ENCODE measurements at places on chromosomes 2 and 18.

- no peak for DNase-seq
Measured at GRCh38 chr2:190882411-190882766, 1.8 kb downstream of the GLS start.

GRCh38 chr2:230828272-230828961 lies 36.3 kb upstream of the ITM2C start:
- no peak for DNase-seq

DNA sequence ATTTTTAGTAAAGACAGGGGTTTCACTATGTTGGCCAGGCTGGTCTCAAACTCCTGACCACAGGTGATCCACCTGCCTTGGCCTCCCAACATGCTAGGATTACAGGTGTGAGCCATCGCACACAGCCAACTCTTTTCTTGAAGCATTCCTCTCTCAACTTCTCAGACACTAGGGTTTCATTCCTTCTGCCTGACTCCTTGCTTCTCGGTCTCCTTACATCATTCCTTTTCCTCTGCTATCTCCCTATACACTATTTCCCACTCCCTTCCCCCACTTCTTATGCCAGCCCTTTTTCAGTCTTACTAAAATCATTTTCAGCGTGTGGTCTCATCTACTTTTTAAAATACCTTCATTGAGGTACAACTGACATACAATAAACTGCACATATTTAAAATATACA lies 6.1 kb downstream of the SOS1 start:
- DNase-seq: no peak

DNA sequence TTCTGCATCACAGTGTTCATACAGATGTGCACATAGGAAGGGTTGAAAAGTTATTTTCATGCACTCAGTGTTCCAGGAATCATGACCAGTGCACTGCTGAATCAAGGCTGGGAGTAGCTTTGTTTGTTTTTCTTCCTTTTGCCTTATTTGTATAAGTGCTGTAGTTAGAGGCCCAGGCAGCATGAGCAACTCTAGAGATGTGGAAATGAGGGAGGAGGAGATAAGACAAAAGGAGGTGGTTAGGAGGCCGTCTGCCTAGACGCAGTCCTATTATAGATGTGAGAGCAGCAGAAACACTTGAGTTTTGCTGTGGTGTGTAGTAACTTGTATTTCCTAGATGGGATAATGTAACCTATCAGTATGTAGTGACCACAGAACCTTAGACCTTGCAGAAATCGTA lies 264.3 kb upstream of the RASGRP3 start:
- no peak for DNase-seq

DNA sequence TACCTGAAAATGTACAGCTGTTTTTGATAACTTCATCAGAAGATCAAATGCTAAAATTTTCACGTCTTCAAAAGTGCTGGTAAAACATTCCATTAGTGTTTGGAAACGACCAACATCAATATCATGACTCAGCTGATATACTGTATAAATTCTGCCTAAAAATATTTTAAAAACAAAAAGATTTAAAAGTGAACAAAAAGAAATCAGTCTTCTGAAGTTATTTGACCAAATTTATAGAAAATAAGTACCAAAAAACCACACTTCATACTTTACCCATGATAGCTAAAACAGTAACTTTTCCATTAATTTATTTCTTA lies 35.6 kb downstream of the THADA start:
- no peak for DNase-seq

- DNase-seq: peak; percentile 90
Measured at GRCh38 chr2:125471963-125472362, 1184.0 kb upstream of the GYPC start.

GRCh38 chr2:64779117-64779690 lies 125.5 kb upstream of the SERTAD2 start:
- DNase-seq: no peak

- no peak for DNase-seq
Measured at GRCh38 chr2:191465766-191466420, 212.0 kb upstream of the NABP1 start.

DNA sequence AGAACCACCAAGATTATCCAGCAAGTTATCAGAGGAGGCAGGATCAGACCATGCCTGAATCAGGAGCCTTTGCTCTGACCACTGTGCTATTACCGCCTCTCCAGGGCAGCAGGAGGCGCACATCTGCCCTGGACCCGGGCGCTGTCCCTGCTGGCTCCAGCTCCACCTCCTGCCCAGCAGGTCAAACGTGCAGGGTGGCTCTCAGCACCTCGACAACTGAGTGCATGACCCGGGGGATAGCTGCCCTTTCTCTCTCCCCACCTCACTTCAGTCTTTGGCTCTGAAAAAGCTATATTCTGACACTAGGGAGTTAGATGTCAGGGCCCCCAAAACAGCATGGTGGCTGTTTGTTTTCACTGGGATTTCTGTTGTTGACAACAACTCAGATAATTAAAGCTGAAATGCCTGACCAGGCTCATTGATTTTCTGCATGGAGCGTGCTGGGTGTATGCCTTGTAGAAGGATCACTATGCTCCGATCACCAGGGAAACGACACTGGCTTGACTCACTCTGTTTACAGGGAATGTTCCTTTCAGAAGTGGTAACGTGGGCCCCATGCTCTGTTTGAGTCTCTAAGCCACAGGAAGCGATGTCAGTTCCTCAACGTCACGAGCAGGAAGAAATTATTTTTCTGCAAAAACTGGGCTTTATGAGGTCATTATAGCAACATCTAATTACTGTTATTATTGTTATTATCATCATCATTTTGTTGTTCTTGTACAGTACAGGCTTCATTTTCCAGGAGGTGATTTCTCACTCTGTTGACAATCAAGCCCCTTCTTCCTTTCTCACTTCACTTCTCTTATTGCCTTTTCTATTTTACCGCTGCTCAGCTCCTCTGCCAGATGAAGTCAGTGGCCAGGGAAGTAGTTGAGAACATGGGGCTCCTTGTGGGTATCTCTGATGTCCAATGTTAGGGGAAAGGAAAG lies 125.6 kb downstream of the PLB1 start:
- DNase-seq: peak; percentile 89

DNA sequence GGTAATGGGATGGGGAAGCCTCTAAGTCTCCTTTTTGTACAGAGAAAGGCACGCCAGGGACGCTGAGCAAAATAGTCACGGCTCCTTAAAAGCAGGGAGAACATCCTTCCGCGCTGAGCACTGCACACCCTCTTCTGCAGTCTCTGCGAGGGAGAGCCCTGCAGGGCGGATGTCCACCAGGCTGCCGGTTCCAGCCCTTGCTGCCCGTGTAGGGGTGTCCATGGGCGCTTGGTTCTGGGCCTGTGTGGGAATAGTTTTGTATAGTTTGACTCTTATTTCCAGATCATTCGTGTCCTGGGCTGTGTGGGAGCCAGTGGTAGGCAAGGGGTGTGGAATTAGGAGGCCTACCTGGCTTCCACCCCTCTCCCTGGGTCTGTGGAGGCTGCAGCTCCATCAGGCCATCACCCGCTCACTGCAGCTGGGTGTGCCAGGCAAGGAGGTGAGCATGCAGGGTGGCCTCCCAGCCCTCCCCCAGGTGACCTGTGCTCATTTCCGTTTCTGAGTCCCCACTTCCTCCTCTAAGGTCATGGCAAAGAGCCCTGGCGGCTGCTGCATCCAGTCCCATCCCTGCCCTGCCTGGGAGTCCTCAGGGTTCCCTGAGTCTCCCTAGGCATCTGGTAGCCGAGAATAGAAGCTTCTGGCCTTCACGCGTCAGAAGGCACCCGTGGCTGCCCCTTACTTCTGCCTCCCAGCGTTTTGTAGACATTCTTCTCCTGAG lies 202.6 kb downstream of the LDLRAD4 start:
- no peak for DNase-seq

DNA sequence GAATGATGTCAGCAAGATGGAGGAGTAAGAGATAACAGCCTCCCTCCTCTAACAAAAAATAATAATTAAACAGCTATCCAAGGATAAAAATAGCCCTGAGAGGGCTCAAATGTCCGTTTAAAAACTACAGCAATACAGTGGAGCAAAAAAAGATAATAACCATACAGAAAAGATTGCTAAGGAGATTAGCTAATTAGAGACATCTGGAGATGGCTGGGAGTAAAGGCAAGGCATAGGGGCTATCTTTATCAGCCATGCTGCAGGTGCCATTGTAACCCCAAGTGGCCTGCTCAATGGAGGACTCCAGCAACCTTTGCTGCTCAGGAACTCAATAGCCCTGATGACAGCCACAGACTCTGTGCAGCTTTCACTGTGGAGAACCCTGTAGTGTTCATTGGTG lies 42.7 kb downstream of the MDH1 start:
- no peak for DNase-seq

- peak; percentile 90 for DNase-seq
Measured at GRCh38 chr2:216636551-216637450, 3.6 kb downstream of the IGFBP2 start.

DNA sequence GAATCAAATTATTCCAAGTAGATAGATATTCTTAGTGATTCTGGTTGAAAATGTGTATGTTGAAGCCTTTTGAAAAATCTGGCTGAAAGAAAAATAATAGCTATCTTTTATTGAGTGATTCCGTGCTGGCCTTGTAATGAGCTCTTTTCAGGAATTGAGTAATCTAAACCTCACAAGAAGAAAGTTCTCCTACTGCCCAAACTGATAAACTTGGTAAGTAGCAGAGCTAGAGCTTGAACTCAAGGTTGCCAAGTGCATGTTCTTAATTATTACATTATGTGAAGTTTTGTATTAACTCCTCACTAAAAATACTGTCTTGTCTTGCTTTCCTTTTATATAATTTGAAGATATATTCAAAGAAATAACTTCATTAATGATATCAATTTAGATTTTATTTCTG lies 1.6 kb upstream of the PPP1R1C start:
- no peak for DNase-seq

- DNase-seq: no peak
Measured at GRCh38 chr18:25146512-25146910, 205.5 kb downstream of the ZNF521 start.

- no peak for DNase-seq
Measured at GRCh38 chr18:5662586-5663090, 118.8 kb upstream of the EPB41L3 start.

DNA sequence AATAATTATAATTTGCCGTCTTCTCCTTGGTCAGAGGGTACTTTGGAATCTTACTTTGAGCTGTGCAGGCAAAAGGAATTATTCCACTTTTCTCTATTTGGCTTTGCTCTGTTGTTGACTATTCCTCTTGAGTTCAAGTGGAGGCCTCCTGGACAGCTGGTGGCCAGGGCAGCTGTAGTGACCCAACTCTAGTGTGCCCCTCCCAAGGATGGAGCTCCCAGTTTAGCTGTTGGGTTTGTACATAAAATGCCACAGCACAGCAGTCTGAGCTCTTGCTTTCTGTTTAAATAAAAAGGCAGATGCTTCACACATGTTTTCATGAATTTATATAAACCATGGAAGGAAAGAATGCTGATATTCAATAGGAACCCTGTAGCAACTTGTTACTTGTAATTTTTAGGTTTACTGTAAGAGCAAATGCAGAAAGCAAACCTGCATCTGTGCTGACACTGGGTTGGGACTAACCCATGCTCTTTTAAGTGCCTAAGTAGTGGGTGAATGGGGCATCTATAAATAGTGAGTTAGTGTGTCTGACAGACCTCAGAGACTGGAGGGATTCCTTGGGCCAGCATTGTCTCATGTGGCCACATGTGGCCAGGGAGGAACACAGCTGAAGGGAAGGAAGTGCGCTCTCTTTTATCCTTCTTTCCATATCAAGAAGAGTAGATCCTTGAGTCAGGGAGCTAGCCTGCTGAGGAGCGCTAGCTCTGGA lies 121.8 kb downstream of the FHOD3 start:
- DNase-seq: no peak

DNA sequence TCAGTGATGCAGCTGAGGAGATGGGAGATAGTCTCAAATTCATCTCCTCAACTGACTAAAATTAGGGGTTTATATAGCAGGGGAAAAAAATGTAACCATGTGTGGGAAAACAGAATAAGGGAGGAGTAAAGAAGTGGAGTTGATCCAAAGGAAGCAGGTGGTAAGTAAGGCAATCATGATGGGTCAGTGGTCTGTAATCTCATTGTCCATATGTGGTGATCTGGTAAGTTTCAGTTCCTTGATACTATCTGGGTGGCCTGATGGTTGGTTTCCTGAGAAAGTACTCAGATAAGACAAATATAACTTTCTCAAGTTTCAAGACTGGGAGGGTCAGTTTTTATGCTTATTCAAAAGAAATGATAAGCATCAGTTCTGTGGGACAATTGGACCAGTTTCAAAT lies 312.3 kb upstream of the KCNJ3 start:
- no peak for DNase-seq

DNA sequence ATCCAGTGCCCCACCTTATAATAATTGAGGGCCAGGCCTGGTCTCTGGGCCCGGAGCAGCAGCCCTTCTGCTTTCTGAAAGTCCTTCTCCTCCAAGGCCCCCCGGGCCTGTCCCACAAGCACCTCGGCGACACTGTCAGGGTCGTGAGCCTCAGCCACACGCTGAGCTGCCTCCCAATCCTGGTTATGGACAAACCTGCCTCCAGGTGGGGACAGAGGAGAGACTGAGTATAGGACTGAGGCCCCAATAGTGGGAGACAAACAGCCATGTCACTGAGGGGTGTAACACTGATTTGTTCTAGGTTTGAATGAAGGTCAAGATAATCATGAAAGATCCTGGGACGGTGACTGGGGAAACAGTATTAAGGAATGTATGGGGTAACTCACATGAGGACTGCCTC lies 11.8 kb downstream of the KRTCAP3 start:
- no peak for DNase-seq

- DNase-seq: no peak
Measured at GRCh38 chr2:214310319-214310718, 100.5 kb upstream of the VWC2L start.

DNA sequence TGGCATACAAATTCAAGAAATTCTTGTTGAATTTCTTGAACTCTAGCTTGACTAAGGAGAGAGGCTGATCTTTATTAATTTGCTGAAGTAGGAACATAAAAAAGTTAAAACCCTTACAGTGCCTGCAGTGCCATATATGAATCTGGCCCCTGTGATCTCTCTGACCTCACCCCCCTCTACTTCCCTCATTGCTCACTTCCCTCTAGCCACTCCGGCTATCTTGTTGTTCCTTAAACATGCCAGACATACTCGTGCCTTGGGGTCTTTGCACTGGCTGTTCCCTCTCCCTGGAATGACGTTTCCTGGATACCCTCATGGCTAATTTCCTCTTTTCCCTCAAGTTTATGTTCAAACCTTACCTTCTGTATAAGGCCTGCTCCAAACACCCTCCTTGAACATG lies 246.3 kb upstream of the SIX2 start:
- peak; percentile 50 for DNase-seq

- no peak for DNase-seq
Measured at GRCh38 chr2:231687961-231688360, 20.4 kb upstream of the PTMA start.

- no peak for DNase-seq
Measured at GRCh38 chr18:44788334-44788733, 107.6 kb downstream of the SETBP1 start.

- DNase-seq: no peak
Measured at GRCh38 chr2:228600265-228600664, 418.8 kb upstream of the SPHKAP start.

GRCh38 chr2:221818616-221819320 lies 246.7 kb upstream of the EPHA4 start:
- peak; percentile 63 for DNase-seq

DNA sequence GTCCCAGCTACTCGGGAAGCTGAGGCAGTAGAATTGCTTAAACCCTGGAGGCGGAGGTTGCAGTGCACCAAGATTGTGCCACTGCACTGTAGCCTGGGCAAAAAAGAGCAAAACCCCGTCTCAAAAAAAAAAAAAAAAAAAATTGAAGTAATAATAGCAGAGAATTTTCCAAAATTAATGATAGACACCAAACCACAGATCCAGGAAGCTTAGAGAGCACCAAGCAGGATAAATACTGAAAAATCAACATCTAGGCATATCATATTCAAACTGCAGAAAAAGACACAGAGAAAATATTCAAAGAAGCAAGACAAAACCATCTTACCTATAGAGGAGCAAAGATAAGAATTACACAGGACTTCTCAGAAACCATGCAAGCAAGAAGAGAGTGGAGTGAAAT lies 33.5 kb downstream of the BUB1 start:
- no peak for DNase-seq
